ENCODE measurements at places on chromosomes 7 and 10.

DNA sequence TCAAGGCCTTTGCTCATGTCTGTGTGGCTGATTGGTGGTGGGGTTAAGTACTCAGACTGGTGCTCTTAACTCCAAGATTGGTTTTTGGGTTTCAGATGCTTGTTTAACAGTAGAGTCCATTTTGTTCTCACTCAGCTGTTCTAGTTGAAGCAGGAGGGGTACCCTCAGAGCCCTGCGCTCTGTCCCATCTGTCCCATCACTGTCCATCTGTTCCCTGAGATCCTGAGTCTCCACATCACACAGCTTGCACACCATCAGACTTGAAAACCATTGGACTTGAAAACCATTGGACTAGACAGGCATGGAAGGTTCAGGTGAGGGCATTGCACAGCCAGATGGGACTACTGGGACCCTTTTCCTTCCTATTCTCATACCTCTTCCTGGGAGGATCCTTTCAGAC, 39.3 kb downstream of the TMEM178B start:
- no peak for DNase-seq

DNA sequence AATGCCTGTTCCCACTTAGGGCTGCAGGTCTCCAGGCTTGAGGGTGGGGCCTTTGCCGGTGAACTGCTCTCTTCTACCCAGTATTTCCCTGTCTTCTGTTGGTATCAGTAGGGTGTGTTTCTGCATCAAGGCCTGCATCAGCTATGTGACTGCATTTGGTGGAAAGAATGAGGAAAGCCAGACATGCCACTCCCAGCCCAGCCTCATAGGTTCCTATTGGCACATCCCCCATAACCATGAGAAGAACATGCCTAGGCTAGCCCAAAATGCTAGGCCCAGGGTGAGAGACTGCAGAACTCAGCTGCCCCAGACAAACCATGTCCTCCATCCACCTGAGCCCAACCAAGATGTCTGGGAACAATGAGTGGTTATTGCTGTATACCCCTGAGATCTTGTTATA, 380.3 kb upstream of the ADARB2 start:
- DNase-seq: no peak

DNA sequence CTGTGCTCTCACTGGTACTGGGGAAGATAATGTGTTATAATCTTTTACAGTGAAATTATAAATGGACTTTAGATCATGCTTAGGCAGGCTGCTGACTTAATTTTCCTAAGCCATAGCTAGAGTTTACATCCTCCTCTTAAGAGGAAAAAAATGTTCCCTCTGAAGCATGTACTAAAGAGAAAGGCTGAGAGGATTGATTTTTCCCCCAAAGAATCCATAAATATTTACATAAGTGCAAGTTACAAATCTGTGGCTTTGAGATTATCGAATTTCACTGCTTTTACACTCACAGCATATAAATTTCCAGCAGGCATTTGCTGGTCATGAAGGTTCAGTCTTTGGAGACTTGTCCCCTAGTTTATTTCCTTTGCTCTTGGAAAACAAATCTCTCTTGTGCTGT, 43.7 kb downstream of the CREB5 start:
- DNase-seq: no peak

DNA sequence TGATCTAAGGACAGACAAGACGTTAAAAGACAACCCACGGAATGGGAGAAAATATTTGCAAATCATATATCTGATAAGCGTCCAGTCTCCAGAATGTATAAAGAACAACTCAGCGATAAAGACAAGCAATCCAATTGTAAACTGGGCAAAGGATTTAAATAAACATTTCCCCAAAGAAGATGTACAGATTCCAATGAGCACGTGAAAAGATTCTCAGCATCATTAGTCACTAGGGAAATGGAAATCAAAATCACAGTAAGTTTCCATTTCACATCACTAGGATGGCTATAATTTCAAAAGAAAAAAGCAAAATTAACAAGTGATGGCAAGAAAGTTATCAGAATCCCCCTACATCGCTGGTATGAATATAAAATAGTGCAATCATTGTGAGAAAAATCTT, 316.1 kb downstream of the SFMBT2 start:
- DNase-seq: no peak

DNA sequence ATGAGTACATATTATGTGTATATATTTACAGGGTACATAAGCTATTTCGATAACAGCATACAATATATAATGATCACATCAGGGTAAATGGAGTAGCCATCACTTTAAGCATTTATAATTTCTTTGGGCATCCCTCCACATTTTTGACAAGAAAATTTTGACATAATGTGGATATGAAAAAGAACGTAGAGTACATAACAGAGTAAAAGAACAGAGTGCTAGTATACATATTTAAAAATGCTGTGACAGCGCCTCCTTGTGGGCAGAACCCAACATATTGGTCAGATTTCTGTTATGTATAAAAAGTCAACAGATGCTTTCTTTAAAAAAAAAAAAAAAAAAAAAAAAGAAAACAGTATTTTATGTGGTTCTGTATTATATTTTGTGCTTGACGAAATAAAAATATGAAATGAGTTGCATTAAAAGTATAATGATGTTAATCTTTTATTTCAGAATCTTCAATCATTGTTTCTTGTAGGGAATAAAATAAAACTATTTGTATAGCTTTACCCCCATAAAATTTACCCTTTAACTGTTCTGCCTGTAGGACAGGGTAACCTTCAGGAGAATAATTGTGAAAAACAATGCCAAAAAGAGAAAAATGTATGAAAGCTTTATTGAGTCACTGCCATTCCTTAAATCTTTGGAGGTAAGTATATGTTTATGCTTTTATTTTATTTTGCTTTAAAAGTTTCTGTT, 18.3 kb upstream of the HBP1 start:
- peak; percentile 55 for DNase-seq

DNA sequence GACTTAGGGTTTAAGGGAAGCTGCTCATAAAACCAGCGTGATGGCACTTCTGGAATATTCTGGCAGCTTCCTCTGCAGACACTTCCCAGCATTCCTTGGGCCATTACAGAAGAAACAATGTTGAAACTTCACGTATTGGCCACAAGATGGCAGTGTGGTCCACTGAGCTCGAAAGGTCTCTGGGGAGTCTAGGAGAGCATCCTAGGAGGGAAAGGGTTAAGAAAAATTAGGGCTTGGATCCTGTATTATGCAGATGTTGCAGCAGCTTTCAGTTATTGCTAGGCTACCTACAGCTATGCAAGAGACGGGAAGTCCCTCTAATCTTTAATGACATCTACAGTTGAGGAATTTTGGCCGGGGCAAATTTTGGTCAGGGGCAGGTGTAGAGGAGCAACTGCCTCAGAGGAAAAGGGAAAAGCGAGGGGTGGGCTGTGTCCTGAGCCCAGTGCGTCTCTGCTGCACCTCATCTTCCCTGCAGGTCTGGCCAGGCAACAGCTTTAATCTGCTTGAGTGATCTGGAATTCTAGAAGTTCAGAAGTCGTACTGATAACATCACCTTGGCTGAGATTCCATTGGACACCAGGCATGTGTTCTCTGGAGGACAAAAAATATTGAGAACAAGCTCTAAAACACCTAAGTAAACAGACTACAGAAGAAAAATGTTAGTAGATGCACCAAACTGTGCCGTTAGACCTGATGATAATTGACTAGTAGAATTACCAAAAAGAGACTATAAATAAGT, 220.8 kb upstream of the PRSS58 start:
- DNase-seq: peak; percentile 51

- no peak for DNase-seq
Measured at GRCh38 chr10:64444163-64444562, 923.0 kb downstream of the REEP3 start.

GRCh38 chr7:111638078-111638477, 75.8 kb upstream of the IMMP2L start:
- no peak for DNase-seq

DNA sequence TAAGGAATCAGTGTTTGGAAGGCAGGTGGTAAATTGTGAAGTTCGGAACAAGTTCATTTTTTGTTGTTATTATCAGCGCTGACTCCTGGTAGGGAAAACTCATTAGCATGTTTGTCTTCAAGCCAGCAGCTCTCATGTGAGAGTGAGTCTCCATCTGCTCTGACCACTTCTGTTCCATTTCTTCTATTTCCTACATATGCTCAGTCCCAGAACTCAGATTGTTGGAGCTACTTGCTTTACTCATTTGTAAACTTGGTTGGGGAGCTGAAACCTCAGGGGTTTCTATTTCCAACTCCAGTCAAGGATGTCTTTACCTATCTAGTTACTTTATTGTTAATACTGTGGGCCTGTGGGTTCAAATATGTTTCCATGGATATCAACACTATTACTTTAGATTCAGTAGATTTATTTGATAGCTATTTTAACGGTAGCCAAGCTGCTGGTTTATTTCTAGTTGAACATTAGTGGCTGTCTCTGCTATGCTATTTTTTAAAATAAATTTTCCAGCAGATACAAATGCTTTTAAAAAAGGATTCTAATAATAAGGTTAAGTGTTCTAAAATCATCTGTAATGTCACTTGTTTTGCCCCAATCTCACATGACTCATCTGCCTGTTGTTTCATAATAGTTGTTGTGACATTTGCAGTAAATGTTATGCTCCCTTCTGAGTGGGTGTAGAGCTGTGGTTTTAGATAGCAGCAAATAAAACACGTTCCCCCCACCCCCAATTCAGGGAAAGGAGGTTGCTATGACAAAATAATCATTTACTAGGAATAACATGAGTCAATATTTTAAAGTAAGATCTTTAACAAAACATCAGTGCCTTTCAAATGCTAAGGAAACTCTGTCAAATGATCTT, 143.3 kb downstream of the HDAC9 start:
- DNase-seq: peak; percentile 7

DNA sequence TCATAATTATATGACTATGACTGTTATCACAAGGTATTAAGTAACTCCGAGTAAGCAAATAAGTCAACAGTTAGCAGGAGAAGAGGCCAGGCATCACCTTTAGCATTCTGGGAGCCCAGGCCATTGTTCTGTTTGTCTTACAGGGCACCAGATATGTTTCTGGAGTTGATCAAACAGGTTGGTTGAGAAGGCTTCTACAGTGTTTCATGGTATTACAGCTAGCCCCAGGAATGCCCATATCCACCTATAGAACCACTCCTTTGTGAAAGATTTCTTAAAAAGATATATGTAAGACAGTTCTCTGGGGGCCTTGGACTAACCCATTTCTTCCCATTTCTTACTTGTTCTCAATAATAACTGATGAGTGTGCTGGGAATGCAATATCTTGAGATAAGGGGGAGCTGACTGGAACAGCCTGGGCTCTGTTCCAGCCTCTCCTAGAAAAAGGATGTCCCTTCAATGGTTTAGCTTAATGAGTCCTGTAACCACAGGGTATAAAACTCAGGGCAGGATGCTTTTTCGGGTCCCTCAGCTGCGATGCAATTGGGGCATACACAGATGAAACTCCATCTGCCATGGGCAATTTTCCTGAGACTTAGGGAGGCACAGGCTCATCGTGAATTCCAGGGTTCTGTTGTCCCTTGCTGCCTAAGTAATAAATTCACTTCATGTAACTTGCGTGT, 286.4 kb downstream of the BAMBI start:
- no peak for DNase-seq

DNA sequence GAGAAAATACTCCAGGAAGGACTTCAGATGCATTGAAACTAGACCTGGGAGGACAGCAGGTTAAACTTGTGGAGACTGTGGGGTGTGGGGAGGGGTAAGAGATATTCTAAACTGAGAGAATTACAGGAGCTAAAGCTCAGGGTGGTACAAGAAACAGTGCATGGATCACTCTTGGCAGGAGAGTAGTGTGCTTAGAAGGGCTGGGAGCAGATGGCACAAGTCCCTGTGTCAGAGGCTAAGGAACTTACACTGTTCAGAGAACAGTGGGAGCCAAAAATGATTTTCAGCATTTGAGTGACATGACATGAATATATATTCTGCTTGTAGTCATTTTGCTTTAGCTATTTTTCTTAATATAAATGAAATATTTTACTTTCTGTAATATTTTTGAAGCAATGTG, 36.0 kb upstream of the LAMB1 start:
- DNase-seq: no peak

DNA sequence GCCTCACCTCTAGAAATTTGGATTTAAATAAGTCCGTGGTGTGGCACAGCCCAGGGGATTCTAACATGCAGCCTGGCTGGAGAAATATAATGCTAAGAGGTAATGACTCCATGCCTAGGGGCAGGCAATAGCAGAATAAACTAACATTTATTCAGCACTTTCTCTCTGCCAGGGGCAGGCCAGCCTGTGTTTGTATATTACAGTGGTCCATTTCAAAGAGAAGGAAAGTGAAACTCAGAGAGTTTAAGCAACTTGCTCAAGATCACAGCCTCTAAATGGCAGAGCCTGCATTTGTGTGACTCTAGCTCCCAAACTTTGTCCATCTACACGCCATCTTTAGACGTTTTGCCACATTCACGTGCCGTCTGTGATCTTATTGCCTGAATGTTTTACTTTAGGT, 6.7 kb upstream of the LRRC18 start:
- no peak for DNase-seq

- no peak for DNase-seq
Measured at GRCh38 chr10:25933653-25934608, at the start of gene MYO3A. Gene MYO3A, plus strand, starts transcription at chr10:25934229. Its CDS starts 17,882 bp downstream, at chr10:25952111.

GRCh38 chr10:132320654-132321469, 11.1 kb upstream of the LRRC27 start:
- no peak for DNase-seq

DNA sequence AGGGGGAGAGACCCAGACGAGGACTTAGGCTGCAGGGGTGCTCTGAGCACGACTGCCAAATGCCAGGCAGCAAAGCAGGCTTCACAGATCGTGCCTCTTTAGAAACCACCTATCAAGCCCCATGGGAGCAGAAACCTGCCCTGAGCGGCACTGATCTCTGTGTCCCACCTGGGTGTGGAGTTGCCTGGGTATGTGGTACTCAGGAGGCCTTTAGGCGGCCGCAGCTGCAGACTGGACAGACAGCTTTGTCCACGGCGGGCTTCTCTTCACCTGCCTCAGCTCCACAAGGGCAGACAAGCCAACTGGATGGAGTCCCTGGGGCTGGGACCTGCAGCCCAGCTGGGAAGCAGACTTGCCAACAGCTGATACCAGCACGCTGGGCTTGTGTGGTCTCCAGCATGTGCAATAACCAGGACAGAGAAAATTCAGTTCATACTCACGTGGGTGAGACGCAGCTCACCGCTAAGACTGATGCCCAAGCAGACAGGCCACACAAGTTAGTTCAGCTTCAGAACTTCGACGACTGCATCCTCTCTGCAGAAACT, 163.2 kb downstream of the EBF3 start:
- no peak for DNase-seq

DNA sequence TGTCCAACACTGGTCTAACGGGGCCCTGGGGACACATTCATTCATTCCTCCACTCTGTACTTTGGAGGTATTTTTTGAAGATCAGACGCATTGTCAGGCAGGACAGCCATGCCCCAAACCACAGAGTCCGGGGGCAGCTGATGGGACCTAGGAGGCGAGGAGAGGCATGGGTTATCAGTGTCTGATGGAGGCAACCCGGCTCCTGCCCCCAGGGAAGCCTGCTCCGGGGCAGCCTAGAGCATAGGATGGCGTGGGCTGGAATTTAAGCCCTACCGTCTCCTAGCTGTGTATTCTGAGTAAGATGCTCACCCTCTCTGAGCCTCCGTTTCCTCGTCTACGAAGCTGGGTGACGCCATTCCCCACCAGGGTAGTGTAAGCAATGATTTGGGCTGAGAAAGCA, 55.4 kb upstream of the ELN start:
- DNase-seq: no peak

Data from fibroblast of skin of left quadriceps (primary cell).